ENCODE measurements at places on chromosomes 4 and X.

- peak; percentile 82 for DNase-seq
Measured at GRCh38 chr4:53717064-53717549, 125.8 kb upstream of the LNX1 start.

GRCh38 chr4:25552580-25553271 is 102.9 kb upstream of the SLC34A2 start:
- no peak for DNase-seq

- DNase-seq, result no peak
Measured at GRCh38 chr4:122895336-122895995, 26.9 kb downstream of the NUDT6 start.

DNA sequence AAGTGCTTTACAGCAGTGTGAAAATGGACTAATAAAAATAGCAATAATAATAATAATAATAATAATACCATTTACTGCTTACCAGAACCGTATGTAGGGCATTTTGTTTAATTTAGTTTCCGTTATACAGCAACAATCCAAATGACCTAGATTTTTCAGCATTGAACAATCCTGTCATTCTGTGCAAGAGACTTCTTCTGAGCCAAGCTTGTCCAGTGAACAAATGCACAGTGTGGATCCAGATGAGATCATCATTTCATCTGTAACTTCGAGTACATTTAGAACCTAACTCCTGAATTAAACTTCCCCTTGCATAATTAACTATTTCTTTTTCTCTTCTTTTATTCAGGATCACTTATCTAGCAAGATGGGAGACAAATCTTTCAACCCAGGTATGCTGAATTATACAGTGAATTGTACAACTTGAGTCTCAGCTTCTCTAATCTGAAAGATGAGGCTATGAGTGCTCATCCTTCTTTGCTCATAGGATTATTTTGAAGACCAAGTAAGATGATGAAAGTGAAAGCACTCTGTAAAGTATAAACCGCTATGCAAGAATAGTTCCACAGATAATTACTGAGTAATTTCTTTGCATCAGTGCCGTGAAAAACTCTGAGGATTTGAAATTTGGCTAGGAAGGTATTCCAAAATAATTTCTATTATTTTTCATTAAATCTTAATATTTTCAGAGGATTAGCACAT is 6.6 kb downstream of the CLNK start:
- no peak for DNase-seq

GRCh38 chr4:4990857-4991540 is 28.3 kb downstream of the CYTL1 start:
- peak; percentile 58 for DNase-seq

DNA sequence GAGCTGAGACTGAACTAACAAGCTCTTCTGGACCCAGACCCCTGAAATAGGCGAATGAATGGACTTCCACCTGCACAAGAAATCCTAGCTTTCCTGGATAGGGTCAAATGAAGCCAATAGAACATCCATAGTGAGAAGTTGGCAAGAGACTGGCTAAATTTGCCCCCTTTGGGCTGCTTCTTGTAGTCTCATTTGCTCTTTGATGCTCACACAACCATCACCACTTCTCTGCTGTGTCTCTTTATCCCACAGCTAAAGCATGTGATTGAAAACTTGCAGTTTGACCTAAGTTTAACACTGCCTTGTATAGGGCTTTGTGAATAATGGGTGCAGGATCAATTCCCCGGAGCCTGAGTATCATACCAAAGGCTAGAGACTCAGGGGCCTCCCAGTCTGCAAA is 38.2 kb downstream of the NLGN3 start:
- no peak for DNase-seq

GRCh38 chrX:11363069-11363594 is 69.9 kb downstream of the AMELX start:
- no peak for DNase-seq

DNA sequence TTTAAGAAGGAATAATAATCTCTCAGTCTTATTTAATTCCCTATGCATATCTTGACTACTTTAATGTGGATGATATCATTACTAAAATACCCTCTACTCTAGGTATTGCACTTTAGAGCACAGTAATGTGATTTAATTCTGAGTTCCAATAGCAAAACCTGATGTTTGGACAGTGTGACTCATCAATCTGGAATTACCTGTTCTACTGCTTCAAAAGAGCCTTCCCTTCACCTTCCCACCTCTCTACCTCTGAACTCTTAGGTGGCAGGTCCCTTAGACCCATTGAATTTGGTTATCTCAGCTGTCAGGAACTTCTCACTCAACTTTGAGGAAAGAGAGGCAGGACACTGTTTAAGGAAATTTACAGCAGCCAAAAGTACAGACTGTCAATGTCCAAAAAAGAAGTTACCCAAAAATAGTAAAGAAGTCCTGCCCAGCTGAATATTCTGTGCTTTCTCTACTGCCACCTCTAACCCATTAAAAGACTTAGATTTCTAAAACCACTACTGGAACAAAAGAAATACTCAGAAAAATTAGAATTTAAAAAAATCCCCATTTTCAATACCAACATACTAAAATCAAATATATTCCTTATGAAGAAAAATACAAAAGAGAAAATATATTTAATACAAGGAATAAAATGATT is 123.1 kb upstream of the GPM6A start:
- DNase-seq, result no peak

GRCh38 chr4:109432696-109433095 is 919 bp upstream of the SEC24B start:
- DNase-seq, result peak; percentile 83

GRCh38 chr4:164508097-164508496 is 245.8 kb upstream of the SMIM31 start:
- peak; percentile 1 for DNase-seq

DNA sequence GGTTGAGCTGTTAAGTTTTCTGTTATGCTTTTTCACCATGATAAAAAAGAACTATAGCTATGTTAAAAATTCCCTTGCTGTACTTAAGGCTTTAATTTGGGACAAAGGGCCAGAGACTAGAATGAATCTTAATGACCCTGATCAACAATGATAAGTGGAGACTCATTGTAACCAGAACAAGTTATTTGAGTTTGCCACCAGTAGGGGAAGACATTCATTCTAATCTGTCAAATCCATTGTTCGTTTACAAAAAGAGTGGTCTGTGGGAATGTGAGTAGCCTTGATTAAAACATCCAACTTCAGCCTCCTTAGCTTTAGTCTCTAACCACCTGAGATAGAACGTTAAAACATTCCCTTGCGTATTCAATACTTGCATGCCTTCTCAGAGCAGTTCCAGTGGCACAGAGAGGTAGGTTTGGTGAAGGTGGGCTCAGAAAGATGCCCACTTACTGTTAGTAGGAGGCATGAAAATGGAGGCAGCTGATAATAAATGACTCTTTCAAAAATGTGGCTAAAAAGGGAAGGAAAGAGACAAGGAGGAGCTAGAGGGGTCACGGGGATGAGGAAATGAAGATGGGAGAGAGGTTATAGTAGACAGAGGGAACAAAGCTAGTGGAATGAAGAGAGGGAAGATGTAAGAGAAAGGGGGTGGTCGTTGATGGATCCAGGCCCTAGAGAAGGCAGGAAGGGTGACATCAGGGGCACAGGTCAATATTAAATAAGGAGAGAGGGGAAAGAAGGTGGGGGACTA is 66.2 kb downstream of the EGF start:
- no peak for DNase-seq

GRCh38 chr4:19375931-19376330 is 875.8 kb upstream of the SLIT2 start:
- DNase-seq, result peak; percentile 59

GRCh38 chrX:70129816-70130215 is 3.4 kb upstream of the IGBP1 start:
- DNase-seq, result no peak

DNA sequence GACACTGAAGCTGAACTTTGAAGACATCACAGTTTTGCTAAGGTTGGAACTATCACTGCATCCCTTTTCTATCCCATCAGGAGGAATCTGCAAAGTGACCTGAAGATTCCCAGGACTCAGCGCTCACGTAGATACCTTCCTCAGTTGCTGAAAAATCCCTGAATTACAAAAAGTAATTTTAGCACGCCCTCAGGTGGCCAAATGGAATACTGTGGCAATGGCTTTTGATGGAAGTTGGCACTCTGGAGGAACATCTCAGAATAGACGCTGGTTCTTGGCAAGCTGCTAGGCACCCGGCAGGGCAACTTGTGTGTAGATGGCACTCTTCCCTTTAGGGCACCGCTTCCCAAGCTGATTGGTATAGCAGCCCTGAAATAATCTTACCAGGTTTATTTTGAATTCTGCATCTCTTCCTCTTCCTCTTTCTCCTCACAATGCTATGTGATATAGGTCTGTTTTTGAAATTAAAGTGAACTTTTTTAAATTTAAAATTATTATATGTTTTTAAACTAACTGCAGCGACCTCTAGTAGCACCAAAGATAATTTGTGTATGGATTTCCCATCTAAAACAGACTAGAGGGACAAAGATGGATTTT is 16.3 kb upstream of the ESX1 start:
- peak; percentile 28 for DNase-seq

DNA sequence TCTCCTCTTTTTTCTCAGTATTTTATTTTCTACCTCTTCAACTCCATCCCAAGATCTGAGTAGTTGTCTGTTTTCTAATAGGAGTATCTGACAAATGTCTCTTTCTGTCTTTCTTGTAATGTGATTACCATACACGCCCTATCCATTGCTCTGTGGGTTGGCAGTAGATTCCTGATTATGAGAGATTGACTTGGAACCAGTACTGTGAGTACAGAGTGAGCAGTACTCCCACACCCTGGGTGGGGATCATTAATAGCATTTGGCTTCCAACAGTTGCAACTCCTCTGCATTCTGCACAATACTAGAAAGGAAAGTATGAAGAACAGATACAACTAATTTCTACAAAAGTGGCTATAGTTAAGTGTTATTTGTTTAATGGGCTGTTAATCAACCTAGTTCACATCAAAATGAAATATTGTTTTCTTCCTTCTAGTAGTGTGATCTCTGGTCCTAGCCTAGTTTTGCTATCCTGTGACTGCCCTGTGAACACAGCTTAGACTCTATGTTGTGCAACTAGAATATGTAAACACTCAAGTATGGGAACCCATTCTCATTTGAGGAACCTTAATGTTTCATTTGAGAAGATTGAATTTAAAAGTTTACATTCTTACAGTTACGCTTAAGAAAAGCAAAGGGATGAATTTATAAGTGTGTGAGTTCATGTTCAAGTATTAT is 112.9 kb downstream of the PTPN13 start:
- peak; percentile 50 for DNase-seq

- DNase-seq, result no peak
Measured at GRCh38 chr4:36385951-36386571, 104.6 kb downstream of the DTHD1 start.

- DNase-seq, result no peak
Measured at GRCh38 chr4:151527699-151528098, 118.7 kb downstream of the FHIP1A start.

DNA sequence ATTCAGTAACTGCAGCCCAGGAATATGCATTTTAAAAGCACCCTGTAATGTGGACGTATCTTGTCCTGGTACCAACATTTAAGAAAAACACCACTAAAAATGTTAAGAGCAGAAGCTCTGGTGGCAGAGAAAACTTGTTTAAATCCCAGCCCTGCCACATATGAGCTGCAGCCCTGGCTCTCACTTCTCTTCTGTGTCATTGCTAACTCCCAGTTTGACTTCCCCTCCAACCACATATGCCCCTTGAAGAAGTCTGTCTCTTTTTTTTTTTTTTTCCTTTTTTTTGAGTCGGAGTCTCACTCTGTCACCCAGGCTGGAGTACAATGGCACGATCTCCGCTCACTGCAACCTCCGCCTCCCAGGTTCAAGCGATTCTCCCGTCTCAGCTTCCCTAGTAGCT is 14.8 kb downstream of the LHFPL1 start:
- no peak for DNase-seq

GRCh38 chrX:11632732-11633131 is 33.0 kb downstream of the ARHGAP6 start:
- no peak for DNase-seq

DNA sequence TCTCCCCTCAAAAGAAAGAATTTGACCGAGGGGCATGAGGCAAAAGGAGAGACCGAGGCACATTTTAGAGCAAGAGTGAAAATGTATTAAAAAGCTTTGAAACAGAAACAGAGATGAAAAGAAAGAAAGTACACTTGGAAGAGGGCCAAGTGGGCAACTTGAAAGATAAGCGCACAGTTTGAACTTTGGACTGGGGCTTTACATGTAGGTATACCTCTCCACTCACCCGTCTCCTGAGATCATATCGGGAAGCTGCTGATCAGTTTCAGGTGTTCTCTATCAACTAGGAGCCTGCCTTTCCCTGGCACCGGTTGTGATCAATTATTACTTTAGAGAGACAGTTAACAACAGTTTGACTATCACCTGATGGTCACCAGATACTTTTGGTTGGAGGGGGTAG is 2666.5 kb downstream of the ARAP2 start:
- no peak for DNase-seq

- DNase-seq, result no peak
Measured at GRCh38 chrX:11420851-11421250, 127.6 kb downstream of the AMELX start.

DNA sequence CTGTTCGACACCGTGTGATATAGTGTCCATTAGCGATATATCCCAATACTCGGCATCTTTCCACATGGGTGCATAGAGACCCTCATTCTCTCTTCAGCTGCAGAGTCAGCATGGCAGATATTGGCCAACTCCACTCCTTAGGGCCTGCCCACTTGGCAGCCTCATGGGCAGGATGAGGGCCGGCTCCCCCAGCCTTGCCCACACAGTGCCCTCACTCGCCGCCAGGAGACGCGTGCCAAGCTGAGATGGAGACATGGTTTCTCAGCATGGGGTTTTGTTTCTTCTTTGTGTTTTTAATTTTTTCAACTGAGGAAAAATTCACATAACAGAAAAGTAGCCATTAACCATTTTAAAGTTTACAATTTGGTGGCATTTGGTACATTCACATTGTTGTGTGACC is 5.3 kb upstream of the PLXNA3 start:
- DNase-seq, result no peak

DNA sequence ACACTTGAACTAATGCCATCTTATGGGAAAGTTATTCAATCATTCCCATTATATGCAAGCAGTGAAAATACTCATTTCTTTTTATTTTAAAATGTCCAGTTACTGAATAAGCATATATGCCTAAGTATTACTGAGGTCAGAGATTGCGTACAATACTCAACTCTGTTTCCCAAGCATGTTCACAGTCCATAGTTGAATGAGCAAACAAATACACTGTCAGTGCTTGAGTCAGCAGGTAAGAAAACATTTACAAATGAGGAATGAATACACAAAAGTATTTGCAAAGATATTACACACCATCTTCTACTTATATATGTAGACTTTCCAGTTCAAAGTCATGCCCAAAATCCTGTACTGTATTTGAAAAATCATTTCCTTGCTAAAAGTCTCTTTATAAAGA is 74.1 kb downstream of the TSPAN5 start:
- DNase-seq, result peak; percentile 52

DNA sequence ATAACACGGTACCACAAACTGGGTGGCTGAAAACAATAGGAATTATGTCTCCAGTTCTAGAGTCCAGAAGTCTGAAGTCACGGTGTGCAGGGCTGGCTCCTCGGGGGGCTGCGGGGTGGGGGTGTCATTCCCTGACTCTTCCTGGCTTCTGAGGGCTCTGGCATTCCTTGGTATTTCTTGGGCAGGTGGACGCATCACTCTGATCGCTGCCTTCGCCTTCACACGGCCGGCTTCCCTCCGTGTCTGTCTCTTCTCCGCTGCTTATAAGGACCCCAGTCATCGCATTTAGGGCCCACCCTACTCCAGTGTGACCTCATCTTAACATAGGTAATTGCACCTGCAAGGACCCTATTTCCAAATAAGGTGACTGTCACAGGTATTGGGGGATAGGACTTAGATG is 134.6 kb downstream of the CPZ start:
- DNase-seq, result no peak

GRCh38 chrX:153775293-153776119 is 5.3 kb upstream of the SRPK3 start:
- DNase-seq, result no peak

All from iris pigment epithelial cell (primary cell).